ENCODE measurements at places on chromosomes 7 and 10.

GRCh38 chr10:62946278-62946677 lies 130.1 kb upstream of the EGR2 start:
- no peak for DNase-seq

DNA sequence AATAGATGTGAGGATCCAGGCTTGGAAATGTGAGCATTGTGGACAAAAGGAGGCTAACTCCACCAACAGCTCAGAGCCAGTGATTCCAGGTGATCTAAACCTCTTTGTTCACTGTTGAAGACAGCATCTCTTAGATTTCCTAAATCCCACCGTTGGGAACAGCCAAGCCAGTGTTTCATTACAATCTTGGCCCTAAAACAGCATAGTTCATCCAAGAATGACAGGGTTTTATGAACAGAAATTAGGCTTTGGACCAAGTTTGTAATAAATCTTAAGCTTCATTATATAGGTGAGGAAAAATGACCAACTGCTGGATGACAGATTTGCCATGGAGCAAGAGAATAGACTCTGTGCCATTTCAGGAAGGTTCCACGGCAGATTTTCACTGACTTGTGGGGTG lies 65.8 kb downstream of the MTURN start:
- DNase-seq, result no peak

DNA sequence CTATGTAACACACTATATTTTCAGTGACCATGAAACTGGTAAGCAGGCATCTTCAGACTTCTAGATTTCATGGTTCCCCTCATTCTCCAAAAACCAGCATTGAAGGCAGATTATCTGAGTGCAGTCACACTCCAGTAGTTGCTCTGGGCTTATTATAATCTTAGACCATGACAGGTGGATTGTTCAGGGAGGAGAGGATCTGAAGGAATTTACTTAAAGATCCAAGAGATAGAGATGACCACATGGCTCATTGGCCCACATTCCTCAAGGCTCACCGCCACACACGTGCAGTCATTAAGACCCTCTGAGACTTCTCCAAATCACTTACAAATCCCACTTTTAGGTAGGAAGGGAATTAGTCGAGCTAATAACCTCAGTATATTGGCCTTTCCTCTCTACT lies 55.2 kb downstream of the GSAP start:
- DNase-seq, result no peak

DNA sequence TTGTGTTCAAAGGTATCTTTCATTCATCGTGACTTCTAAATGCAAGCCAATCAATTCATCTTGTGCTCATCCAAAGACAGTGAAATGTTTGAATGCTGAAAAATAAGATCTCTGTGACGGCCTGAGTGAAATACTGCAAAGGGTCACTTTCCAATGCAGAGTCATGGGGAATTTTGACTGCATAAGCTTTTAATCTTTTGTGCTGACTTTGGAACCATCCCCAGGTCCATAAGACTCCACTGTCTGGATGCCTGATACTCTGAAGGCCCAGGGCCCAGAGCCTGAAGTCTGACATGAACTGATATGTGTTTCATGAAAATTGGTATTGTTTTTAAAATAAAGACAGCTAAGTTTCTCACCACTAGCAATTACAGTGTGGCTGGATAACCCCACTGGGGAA lies 39.0 kb downstream of the PPP1R3C start:
- no peak for DNase-seq

DNA sequence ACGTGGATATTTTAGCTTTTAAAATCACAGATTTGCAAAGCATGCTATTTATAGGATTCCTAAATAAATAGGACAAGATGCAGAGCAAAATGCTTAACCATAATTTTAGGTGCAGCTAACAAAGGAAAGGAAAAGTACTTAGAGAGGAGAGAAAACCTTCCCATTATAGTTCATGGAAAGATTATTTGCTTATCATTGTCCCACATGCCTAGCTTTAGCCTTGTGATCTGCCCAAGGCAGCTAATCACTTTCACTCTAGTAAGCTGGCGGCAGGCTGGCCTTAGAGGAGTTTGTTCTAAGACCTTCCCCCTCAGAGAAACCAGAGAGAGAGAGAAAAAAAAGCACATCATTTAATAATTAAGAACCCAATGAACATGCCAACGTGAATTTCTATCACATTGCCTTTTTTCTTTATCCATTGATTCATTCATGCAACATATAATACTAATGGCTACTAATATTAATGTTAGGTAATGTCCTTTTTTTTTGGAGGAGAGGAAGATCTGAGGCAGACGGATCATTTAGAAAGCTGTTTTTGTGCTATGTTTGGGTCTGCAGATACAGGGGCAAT lies 274.6 kb downstream of the ARL4A start:
- no peak for DNase-seq

DNA sequence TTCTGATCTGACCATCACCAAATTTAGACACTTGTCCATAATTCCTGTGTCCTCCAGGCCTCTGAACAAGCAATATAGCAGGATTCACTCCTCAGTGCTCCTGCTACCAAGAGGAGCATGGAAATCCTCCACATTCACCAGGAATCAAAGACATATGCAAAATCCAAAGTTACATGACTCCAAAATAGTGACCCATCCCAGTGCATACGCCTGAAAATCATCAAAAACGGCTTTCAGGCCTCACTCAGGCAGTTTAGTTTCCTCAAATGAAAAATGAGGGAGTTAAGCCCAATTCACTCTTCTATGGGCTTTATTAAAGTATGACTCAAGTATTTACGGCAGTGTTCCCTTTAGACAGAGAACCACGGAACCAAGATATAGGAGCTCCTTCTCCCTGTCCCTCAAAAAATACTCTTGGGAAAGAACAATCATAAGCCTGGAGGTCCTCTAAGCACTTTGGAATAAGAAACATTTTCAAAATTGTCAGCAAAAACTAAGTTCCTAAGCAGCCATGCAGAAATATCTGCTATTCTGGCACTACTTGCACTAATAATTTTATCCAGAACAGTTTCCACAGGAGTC lies 240.7 kb downstream of the PARD3 start:
- DNase-seq, result no peak

GRCh38 chr7:154953006-154953684 lies 49.8 kb downstream of the PAXIP1 start:
- DNase-seq, result peak; percentile 62

DNA sequence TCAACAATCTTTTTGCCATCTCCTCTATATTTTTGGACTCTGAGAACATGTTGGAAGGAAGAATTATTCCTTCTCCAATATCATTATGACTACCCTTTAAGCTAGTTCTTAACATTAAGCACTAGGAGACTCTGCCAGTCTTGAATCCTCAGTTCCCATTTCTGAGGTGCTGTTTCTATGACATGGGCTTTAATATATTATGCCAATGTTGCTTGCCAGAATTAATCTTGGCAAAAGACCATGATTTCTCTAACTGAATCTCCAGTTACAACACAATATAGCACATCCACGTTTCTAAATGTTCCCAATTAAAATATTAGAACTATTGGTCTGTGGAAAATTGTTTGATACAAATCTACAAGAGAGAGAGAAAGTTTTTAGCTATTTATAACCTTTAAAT lies 250.0 kb downstream of the HGF start:
- no peak for DNase-seq

DNA sequence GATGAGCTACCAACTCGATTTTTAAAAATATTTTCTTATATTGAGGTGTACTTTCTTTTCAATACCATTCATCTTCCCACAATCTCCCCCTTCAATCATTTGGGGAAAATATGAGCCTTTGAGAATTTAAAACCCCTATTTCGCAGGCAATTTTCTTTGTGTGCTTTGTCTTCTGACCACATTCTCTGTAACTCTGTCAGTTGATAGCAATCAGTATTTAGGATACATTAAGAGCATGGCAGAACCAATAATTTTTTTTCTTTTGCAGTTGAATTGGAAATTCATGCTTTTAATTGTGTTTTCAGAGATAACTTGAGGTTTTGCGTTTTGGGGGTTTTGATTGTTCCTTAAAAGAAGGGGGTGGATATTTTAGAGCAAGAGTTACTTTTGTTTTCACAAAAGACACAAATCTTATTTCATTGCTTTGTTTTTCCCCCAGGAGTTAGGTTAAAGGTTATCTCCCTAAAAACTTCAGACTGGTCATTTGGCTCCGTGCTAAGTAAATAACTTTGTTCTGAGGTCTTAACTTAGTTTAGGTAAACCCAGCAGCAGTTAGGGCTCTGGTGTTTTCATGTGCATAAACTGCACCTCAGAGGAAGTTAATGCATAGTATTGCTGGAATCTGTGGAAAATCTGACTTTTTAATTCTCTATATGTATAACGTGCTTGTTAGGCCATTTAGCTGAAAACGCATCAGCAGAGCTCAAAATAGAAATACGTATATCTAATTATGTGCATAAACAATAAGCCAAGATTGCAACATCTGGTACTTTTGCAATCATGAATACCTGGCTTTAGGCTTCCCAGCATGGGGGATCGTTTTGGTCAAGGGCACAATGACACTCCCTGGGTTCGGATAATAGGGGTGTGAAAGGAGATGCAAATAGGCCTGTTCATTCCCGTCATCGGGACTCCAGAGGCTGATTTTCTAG lies 676.4 kb upstream of the ANKRD30A start:
- DNase-seq, result peak; percentile 46

- no peak for DNase-seq
Measured at GRCh38 chr10:109928475-109928891, 5.2 kb upstream of the XPNPEP1 start.

DNA sequence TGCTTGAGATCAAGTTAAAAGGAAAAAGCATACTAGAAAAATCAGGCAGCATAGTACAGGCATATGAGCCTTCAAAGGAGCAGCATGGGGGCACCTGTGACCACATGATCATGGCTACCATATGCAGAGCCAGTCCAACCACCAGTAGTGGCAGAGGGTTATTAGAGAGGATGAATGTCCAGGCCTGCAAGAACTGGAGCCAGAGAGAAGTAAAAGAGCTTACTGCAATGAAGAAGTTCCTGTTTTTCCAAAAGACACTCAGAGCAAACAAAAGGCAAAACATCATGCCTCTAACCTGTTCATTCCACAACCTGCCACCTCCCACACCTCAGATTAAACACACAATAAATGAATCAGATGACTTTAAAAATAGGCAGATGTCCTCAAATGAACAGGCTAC lies 99.6 kb upstream of the NAMPT start:
- no peak for DNase-seq

DNA sequence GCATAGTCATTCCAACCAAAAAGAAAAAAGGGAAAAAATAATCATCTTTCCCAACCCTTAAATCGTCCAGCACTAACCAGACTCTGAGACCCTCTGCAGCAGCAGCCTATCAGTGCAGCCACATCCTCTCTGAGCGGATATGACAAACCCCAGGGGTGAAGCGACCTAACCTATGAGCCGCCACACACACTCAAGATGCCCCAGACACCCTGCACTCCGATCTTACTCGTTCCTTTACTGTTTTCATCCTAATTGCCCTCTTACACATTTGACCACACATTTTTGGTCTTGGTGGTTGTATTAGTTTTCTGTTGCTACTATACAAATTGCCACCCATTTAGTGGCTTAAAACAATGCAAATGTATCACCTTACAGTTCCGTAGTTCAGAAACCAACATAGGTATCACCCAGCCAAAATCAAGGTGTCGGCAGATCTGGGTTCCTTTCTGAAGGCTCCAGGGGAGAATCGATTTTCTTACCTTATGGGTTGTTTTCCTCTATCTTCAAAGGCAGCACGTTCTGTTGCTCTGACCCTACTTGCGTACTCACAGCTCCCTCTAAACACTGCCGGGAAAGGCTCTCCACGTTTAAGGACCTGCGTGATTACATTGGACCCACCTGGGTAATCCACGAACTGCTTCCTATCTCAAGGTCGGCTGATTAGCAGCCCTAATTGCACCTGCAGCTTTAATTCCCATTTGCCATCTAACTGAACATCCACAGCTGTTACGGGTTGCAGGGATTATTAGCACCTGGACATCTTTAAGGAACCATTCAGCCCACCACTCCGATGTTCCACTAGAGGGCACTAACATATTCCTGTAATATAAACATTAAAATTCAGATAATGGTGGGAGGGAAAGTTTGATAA lies 37.3 kb upstream of the PRSS1 start:
- peak; percentile 58 for DNase-seq

GRCh38 chr10:84447701-84448400 lies 119.5 kb downstream of the CCSER2 start:
- no peak for DNase-seq

DNA sequence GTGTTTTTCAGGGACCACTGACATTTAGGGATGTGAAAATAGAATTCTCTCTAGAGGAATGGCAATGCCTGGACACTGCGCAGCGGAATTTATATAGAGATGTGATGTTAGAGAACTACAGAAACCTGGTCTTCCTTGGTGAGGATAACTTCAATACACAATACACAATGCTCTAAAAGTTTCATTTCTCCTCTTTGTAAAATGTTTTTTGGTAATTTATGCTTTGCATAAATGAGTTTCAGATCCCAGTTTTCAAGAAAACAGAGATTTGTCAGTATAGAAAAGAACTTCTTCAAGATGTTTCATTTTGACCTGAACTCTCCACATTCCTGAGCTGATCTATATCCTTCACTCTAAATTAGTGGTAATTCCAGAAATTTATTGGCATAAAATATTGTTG lies 14.2 kb downstream of the ZNF92 start:
- DNase-seq, result no peak

DNA sequence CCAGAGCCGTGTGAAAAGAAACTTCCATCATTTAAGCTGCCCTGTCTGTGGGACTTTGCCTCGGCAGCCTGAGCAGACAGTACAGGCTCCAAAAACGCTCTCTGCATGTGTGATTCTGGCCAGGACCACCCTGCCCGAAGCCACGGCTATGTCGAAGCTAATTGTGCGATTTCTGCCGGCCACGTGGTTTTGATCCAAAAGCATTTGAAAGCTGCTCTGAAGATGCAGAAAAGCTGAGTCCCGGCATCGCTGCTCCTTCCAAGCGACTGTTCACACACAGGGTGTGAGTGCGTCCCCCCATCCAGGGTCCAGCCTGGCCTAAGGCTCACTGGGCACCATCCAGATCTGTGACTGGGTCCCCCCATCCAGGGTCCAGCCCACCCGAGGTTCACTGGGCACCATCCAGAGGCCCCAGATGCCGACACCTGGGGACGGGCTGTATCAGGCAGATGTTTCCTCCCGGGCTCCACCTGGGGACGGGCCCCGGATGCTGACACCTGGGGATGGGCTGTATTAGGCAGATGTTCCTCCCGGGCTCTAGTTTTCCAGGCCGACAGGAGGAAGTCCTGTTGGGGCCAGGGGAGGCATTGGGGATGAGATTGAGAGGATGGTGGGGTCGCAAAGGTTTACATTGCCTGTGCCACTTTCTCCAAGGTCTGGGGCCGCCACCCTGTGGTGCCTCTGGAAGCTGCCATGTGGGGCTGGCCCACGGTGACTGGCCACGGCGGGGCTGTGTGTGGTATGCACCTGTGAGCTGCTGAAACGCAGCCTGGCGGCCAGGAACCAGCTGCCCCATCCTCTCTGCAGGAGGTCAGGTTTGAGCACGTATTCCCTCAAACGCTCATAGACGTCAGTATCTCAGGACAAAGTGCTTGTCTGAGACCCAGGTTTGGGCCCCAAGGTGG lies 527.4 kb downstream of the DNAJB6 start:
- no peak for DNase-seq

- peak; percentile 52 for DNase-seq
Measured at GRCh38 chr10:78231939-78232338, 198.3 kb downstream of the RPS24 start.

- peak; percentile 54 for DNase-seq
Measured at GRCh38 chr10:91745090-91745831, 53.0 kb upstream of the TNKS2 start.

GRCh38 chr10:70538731-70539338 lies 60.3 kb downstream of the PALD1 start:
- no peak for DNase-seq
